ENCODE measurements at places on chromosomes 12 and 14. TPM values are rescaled to one million over a fixed set of nuclear protein-coding genes. Genes with fewer than 3 reads are reported as not detected.

The TTC7B gene
- total RNA-seq = 5.6 TPM

The P2RX7 gene
- 6.3 TPM for total RNA-seq

GRCh38 chr14:91143862-91144261, 30.0 kb downstream of the DGLUCY start:
- DNase-seq = no peak
- H3K36me3 ChIP-seq = peaks cover 13% of the 10 kb centered on the region

DNA sequence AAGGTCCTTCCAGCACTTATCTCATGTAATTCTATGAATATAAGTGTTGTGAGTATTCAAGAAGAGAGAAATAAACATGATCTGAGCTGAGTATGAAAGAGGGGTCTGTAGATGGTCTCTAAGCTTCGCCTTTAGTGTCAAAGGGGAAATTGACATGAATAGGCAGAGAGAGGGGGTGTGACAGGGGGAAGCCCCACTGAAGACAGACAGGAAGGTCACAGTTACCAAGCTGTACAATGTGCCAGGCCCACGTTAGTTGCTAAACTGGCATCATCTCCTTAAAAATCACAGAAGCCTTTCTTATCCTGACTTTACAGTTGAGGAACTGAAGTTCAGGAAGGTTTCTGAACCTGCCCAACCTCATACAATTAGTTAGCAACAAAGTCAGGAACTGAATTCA, 7.6 kb downstream of the ARHGEF40 start:
- H3K4me3 ChIP-seq = no peak overlapping the region
- H3K36me3 ChIP-seq = no peaks in the 10 kb centered on the region
- H3K27ac ChIP-seq = no peak overlapping the region
- H3K4me1 ChIP-seq = no peaks in the 10 kb centered on the region
- H3K27me3 ChIP-seq = peaks cover 5% of the 10 kb centered on the region

GRCh38 chr14:23829736-23830471, 123.7 kb upstream of the DHRS4 start:
- no peaks in the 10 kb centered on the region for H3K4me1 ChIP-seq
- no peaks in the 10 kb centered on the region for H3K27me3 ChIP-seq
- H3K36me3 ChIP-seq = no peaks in the 10 kb centered on the region
- no peak overlapping the region for H3K4me3 ChIP-seq
- no peak overlapping the region for H3K27ac ChIP-seq
- no peak for DNase-seq

Measured in activated naive CD4-positive, alpha-beta T cell treated with anti-CD3 and anti-CD28 coated beads for 36 hours (primary cell).